ENCODE measurements at places on chromosomes 1 and 21. TPM values are rescaled to one million over a fixed set of nuclear protein-coding genes. Genes with fewer than 3 reads are reported as not detected.

DNA sequence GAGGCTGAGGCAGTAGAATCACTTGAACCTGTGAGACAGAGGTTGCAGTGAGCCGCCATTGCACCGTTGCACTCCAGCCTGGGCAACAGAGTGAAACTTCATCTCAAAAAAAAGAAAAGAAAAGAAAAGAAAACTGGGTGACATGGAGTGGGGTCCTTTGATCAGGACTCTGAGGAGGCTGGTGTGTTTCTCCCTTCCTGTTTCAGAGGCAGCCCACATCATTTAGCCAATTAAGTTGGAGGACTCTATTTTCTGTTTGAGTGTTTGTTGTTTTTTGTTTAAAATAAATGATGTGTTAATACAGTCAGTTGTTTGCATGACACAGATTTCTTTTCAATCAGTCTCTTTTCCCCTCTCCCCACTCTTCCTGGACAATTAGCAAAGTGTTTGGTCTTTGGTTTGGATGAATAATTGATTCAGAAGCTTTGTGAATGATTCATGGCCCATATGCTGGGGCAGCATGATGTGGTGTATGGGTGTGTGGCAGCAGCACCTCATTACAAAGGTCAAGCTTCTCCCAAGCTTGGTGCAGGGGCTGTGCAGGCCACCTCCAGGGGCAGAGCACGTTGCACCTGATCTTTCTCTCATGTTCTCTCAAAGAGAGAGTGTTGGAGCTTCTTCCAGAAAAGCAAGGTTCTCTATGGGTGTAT is 48.8 kb downstream of the CACNA1E start:
- DNase-seq = no peak

- no peak for DNase-seq
These were observed 327.0 kb upstream of the NR5A2 start for GRCh38 chr1:199700551-199700950.

DNA sequence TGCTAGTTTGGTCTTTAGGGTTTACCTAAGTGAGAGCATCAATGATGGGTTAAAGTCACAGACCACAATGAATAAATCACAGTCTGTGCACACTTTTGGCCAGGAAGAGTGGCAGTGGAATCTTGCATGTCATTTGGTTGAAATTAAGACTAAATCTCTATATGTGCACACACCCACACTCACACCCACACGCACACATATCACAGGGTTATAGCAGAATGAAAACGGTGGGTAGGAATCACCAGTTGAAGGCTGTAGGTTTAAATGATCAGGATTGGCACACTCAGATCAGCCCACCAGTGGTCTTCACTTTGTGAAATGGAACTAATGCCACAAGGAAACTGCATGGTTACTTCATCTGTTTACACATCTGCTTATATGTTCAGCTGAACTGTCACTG is 97.6 kb upstream of the ADAR start:
- DNase-seq = no peak

- no peak for DNase-seq
These were observed 48.7 kb downstream of the LHX4 start for GRCh38 chr1:180278596-180279395.

- peak; percentile 31 for DNase-seq
These were observed 322.1 kb upstream of the LYPLAL1 start for GRCh38 chr1:218851586-218851985.

DNA sequence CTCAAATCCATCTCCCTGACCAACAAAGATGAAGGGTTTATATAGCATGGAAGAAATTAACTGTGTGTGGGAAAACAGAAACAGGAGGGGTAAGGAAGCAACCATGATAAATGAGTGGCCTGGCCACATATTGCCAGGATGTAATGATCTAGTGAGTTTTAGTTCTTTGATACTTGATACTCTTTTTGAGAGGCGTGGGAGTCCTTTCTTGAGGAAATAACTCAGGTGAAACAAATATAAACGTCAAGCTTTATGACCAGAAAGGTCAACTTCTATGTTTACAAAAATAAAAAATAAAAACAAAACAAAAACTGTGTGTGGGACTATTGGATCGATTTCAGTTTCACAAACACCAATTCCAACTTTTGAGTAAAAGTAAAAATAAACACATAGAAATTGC is 860.8 kb upstream of the B3GALT2 start:
- DNase-seq = no peak

DNA sequence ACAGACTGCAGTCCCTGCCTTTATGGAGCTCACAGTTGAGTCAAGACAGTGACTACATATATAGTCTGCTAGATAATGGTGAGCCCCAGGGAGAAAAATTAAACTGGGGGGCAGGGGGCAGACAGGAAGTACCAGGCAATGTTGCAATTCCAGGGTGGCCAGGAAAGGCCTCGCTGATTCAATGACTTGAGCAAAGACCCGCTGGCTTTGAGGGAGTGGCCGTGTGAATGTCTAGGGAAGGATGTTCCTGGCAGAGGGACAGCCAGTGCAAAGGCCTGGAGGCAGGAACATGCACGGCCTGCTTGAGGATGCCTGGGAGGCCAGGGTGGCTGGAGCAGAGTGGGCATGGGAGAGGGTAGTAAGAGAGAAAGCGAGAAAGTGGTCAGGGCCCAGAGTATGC is 23.0 kb upstream of the EPHA8 start:
- DNase-seq = no peak

- no peak for DNase-seq
These were observed 111.9 kb downstream of the NGF start for GRCh38 chr1:115225993-115226685.

DNA sequence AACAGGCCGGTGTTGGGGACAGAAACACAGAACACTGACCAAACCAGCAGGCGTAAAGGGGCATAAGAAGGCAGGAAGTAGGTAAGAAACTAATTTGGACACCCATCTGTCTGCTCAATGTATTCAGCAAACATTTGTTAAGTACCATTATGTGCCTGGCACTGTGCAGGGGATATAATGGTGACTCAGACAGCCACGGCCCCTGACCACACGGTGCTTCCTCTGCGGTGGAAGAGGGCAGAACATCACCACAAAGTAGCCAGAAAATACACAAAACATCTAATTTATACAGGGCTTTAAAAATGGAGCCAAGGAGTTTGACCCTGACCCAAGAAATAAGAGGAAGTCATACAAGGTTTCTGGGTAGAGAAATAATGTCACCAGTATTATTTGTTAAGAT is 12.9 kb downstream of the DNAJC11 start:
- no peak for DNase-seq

Gene CLCA2
- 5.3 TPM for total RNA-seq

Gene SYT2
- total RNA-seq = not detected

Gene ETV3L
- total RNA-seq = not detected

Gene SPATA45
- total RNA-seq = not detected

Gene LCE1D
- total RNA-seq = not detected

Gene RIMKLA
- not detected for total RNA-seq
